RWPE1 (cell line): ENCODE measurements at places on chromosomes 12 and 14.
A peak's percentile ranks its signal among the peaks of the same experiment; 100 is the strongest.

GRCh38 chr14:85959063-85959462, 429.1 kb downstream of the FLRT2 start:
- DNase-seq: no peak

DNA sequence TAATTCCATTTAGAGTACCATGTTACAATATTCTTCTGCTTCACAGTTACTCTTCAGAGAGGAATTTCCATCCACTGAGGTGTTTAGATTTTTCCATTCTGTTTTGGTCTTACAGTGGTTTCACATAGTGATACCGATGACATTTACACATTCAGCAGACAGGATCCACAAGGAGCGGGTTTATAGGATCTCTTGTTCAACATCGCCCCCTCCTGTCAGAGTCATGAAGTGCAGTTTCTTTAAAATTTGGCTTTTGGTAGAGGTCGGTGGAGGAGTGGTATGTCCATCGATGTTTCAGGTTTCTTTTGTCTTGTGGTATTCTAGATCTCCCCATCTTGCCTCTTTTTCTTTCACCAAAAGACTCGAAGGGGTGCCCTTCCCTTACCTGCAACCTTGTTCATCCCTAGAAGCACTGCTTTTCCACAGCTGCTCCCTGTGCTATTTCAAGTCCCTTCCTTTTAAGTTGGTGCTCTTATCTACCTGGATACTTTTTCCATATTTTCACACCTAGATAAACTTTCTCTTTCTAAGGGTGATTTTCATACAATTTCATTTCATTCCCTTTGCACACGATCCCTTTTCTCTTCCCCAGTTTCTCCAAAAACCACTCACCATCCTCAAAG, 181.3 kb downstream of the ITPR2 start:
- peak; percentile 14 for DNase-seq

DNA sequence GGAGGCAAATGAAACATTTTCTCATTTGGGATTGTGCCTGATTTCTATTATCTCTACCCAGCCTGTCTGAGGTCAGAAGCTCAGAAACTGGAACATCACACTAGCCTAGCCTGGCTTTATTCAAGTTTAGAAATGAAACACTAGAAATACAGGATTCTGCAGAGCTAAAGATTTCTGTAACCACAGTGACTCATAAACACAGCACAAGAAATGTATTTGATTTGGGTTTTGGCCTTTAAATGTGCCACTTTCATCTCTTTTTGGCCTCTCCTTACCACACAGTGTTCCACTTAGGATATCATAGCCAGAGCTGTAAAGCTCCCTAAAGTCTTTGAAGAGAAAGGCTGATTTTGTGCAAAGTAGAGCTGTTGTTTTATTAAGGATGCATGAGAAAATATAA, 307.5 kb downstream of the EMP1 start:
- DNase-seq: no peak

DNA sequence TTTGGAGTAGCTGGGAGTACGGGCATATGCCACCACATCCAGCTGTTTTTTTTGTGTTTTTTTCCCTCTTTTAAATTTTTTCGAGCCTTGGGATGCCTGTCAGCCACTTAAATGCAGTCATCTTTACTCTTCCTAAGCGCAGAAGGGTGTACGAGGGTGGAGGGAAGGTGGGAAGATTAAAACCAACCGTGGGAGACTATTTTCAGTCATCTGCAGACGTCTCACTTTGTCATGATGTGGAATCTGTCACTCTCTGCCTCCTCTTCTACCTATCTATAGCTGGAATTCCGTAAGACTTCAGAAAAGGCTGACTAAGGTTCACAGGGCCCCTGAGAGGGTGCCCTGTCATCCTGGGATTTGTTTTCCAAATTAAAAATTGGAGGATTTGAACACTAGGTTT, 105.3 kb downstream of the SAMD4A start:
- no peak for DNase-seq

- no peak for DNase-seq
Observed at GRCh38 chr12:58765653-58766512, 154.4 kb downstream of the LRIG3 start.

DNA sequence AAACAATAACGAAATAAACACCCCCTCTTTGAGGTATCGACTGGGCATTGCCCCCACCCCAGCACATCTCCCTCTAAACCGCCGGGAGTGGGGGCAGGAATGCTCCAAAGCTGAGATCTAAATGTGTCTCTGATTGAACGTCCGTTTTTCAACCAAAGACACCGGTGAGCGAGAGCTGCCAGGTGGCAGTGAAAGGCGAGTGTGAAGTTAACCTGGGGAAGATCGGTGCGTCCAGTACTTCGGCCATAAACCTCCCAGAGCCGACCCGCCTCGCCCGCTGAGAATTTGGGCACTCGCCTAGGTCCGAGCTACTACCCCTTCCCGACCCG, 625 bp downstream of the ANGEL1 start:
- DNase-seq: peak; percentile 44

DNA sequence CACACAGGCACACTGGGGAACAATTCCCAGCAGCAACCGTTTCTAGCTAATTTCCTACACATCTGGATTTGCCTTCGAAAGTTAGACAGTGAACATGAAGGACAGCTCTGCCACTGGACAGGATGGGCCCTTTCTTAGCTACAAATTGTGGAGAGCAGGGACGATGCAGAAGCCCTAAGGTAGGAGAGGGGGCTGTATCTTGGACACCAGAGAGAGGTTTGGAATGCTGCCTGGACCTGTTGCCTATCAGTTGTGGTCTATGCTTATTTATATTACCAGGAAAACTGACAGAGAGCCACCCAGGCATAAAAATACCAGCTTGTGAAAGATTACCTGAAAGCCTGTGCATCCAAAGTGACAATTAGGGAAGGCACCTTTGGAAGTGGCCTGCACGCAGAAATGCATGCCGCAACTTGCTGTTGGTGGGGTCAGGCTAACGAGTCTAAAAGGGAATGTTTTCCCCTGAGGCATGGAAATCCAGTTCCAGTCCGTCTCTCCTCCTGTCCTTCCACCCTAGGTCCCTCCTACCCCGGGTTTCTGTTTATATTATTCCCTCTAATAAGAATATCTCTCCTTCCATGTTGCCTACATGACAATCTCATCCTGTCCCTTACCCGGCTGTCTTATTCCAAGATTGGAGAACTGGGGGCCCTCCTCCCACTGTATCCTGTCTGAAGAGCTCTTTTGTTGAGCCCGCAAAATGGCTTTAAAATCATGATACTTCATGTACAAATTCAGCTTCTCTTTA, 60.2 kb downstream of the MDM2 start:
- no peak for DNase-seq

DNA sequence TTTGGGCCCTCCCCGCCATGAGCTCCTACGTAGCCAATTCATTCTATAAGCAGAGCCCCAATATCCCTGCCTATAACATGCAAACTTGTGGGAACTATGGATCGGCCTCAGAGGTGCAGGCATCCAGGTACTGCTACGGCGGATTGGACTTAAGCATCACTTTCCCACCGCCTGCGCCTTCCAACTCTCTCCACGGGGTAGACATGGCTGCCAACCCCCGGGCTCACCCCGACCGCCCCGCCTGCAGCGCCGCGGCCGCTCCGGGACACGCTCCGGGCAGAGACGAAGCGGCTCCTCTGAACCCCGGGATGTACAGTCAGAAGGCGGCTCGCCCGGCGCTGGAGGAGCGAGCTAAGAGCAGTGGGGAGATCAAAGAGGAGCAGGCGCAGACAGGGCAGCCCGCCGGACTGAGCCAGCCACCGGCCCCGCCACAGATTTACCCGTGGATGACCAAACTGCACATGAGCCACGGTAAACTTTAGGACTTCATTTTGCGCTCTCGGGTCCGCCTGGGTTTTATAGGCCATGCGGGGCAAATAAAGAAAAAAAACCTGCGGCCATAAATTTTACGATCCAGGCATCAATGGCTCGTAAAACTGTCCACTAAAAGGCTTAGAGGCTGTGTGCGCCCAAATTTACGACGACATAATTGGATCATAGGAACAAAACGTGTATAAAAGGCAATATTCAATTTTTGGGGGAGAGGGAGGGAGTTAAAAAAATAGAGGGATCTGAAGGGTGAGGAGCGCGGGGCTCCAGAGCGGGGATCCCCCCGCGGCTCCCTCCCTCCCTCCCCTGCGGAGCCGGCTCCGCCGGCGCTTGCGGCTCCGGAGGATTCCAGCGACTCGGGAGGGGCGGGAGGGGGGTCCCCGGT, 493 bp downstream of the HOXC5 start:
- no peak for DNase-seq

DNA sequence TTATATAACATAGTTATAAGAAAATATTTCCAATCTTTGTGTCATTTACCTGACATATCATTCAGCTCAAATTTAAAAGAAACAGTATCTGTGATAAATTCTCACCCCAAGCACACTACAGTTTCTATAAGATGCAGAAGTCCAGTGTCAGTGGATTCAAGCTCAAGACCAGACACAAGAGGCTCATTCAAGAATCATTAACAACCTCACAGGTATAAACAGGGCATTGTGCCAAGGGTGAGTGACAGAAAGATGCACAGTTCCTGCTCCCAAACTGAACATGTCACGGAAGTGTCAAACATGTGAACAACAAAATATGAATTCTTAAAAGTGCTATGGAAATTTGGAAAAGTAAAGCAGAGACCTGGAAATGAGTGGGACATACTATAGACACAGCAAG, 12.8 kb downstream of the ATP2B1 start:
- no peak for DNase-seq

GRCh38 chr12:47033081-47033480, 46.3 kb upstream of the PCED1B start:
- no peak for DNase-seq

- DNase-seq: peak; percentile 31
Observed at GRCh38 chr12:6745741-6746525, 7.0 kb downstream of the MLF2 start.

- no peak for DNase-seq
Observed at GRCh38 chr14:88195676-88196075, 127.4 kb downstream of the KCNK10 start.

DNA sequence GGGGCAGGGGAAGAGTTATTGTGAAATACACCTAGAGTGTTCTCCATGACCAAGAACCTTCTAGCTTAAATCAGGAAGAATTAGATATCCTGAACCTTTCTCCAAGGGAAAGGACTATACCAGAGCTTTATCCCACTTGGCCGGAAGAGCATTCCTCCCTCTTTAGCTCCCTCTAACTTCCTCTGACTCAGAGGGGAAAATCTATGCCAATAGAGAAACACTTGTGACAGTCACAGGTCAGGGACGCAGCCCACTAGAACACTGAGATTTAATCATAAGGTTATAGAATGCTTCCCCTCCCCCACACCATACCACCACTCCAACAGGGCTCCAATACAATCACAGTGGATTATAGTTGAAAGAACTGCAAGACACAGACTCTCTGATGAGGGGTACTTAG, 55.4 kb upstream of the RFX4 start:
- DNase-seq: no peak

DNA sequence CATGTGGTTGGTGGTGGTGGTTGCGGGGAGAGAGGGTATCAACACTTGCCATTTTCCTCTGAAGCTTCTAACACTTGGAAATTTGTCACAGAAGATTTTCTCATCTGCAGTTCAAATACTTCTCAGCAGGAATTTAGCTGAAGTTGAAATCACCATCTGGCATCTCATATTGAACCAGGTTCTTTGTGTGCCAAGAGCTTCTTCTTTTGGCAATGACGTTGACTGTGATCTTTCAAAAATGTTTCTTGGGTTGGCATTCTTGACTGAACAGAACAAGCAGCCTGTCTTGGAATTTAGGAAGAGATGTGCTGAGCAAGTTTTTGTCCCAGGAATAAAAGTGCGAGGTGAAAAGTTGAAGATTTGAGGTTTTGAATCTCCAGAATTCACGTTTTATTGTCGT, 8.7 kb upstream of the NIN start:
- DNase-seq: no peak

DNA sequence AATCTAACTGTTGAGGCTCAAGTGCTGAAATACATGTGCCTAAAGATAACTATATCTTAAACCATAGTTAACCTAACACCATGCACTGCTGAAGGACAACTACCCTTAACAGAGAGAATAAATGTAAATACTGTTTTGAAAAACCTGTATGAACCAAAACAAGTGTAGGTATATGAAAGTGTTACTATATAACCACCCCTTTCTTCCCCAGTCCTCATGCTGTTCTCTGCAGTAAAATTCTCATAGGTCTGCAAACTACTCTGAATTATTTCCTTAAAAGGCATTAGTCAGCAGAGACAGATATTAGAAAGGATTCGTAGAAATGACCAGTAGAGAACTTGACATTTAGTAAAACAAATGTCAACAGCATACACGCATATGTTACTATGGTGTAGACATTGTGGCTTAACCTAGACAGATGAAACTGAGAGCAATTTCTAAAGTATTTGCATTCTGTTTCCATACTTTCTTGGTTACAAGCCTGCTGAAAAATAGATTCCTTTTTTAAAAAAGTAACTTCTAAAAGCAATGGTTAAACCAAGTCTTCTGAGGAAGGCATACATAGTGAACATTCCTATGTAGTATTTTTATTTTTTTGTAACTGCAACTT, 13.9 kb downstream of the CSRP2 start:
- DNase-seq: no peak

DNA sequence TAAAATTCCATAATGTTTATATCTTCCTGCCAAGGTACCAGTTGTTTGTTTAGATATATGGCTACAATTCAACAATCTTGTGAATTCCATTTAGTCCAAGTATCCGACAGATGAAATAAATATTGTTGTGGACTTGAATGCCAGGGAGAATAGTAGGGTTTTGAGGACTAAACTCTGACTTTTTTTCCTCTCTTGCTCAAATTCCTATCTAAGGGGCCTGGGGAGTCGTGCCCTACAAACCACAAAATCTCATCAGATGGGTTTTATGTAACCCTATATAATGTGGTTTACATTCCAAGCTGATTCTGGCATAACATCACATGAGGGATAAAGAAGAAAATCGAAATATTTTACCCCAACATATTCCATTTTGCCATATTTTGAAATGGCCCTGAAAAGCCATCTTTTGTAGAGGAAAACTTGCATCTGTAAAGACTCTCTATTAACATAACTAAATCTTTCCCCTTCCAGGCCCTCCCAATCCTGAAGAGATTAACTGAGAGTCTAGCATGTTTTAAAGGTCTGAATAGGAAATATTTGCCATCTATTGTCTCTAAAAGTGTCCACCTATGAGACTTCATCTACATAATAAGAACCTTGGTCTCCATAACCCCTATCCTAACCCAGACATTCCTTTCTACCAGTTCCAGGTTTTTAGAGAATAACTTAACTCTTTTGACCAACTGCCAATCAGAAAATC, 184.7 kb upstream of the KITLG start:
- DNase-seq: no peak

DNA sequence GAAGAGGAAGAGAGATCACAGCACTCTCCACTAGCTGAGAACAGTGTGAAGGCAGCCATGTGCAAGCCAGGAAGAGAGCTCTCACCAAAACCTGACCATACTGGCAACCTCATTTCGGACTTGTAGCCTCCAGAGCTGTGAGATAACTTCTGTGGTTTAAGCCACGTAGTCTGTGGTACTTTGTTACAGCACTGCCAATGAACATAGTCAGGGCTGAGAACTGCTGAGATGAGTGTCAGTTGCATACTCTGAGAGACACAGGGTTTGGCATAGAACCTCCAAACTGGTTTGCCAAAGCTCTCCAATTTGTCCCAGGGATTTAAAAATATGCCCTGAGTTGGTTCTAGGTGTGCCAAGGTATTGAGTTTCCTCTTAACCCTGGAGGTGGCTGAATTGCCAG, 218.6 kb downstream of the ATP23 start:
- DNase-seq: no peak

- no peak for DNase-seq
Observed at GRCh38 chr12:104656383-104656782, 199.6 kb downstream of the CHST11 start.
